ENCODE measurements at places on chromosomes 6 and 20.

GRCh38 chr6:113351173-113351834 lies 505.8 kb upstream of the MARCKS start:
- no peak for DNase-seq

- no peak for DNase-seq
Measured at GRCh38 chr6:147075381-147075780, 128.8 kb upstream of the STXBP5 start.

GRCh38 chr6:150753371-150754064 lies 112.0 kb upstream of the MTHFD1L start:
- DNase-seq, result no peak

DNA sequence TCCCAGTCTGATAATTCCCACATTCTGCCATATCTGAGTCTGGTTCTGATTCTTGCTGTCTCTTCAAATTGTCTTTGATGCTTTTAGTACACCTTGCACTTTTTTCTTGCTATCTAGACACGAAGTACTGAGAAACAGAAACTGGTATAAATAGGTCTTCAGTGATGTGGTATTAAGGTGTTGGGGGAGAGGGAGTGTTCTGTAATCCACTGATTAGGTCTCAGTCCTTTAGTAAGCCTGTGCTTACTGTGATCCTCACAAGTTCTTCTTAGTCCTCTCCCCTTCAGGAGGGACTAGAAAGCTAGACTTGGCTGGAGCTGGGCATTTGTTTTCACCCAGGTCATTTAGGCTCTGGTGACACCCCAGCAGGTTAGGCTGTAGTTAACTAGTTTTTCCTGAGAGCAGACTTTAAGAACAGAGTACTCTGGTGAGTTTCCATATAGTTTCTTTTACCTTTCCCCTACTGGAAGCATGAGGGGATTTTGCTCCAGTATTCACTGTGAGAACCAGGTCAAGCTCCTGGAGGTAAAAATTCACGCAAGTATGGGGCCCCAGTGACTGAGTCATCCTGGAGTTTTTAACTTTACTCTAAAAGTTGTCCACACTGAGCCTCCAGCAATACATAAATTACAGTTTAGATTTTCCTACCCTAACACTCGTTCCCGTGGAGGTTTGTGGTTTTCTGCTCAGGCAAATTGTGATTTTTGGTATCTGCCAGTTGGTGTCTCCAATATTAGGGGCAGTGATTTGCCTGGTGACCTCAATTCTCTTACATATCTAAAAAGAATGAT lies 154.6 kb downstream of the CDKAL1 start:
- no peak for DNase-seq

- DNase-seq, result no peak
Measured at GRCh38 chr6:43977404-43978111, 149.7 kb downstream of the MRPL14 start.

DNA sequence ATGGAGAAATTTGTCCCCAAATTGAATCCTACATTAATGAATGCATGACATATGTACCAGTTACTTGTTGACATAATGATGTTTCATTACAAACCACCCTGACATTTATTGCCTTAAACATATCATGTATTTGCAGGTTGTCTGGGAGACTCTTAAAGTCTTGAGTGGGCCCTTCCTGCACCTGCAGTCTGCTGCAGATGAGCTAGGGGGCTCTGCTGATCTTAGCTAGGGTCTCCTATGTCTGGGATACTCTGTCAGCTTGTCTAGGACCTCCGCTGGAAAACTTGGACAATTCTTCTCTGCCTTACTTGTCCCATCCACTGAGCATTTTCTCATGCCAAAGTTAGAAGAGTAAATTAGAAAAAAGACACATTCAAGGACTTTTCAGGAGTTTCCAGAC lies 581.6 kb downstream of the HAO1 start:
- no peak for DNase-seq

DNA sequence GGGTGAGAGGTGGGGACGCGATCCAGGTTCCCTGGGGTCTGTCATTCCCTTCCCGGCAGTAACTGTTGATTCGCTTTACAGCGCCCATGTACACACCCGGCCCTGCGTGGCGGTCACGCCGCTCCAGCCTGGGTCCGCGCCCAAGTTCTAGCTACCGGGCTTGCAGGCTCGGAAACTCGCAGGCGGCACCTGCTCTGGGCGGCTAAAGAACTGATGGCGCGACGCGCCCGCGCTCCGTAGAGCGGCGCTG lies 1.4 kb upstream of the POU3F2 start:
- no peak for DNase-seq

- DNase-seq, result no peak
Measured at GRCh38 chr6:15297895-15298590, 52.2 kb downstream of the JARID2 start.

DNA sequence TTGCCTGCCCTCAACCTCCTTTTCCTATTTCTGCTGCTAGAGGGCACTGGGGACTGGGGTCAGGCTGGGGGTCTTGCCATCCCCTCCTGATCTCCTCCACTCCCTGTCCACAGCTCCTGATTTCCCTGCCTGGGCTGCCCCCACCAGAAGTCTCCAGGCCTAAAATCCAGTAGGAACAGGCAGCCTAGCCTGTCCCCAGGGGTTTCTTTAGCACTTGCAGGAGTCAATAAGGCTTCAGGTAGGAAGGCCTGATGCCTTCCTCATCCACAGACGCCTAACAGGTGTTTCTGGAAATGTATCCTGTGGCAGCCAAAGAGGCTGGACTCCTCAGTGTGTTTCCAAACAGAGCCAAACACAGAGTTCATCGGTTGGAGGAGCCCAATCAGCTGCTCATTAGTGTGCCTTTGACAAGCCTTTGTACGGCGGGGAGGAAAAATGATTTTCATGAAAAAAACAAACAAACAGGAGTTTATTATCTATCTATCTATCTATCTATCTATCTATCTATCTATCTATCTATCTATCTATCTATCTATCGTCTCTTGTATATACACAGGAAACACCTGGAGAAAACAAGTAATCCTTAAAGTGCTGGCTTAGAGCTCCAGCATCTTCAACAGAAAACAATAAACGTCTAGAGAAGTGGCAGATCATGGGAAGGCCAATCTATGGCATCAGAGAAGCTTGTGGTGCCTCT lies 3.7 kb upstream of the RAET1E start:
- DNase-seq, result no peak

DNA sequence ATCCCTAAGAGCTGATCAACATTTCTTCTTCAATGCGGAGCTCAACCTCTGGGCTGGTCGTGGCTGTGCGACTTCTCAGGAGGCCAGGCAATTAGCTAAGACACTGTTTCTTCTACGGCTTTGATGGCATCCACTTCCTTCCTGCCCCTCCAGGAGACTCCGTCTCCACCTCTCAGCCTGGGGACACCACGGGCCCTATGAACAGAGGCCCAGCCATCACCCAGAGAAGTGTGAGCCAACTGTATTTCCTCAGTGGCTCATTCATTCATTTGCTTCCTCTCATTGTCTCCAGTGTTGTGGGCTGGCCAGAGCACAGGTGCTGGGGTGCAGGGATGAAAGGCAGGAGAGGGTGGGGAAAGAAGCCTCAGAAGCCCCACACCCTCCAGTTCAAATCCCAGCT lies 51.8 kb upstream of the APCDD1L start:
- no peak for DNase-seq

DNA sequence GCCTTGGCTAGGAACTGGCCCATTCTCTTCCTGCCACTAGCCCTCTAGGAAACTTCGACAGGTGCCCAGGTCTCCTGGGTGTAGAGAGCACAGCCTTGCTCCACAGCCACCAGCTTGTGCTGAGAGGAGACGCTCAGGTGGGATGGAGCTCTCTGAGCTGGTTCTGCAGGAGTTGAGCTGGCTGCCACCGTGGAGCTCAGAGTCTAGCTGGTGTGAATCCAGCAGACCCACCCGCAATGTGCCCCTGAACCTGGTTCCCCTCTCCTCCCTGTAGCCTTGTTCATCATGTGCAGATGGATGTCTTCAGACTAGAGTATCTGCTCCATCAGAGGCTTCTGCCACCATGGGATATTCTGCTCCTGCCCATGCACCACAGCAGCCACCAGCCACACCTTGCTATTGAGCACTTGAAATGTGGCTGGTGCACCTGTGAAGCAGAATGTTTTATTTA lies 222.5 kb downstream of the SYNDIG1 start:
- DNase-seq, result no peak

DNA sequence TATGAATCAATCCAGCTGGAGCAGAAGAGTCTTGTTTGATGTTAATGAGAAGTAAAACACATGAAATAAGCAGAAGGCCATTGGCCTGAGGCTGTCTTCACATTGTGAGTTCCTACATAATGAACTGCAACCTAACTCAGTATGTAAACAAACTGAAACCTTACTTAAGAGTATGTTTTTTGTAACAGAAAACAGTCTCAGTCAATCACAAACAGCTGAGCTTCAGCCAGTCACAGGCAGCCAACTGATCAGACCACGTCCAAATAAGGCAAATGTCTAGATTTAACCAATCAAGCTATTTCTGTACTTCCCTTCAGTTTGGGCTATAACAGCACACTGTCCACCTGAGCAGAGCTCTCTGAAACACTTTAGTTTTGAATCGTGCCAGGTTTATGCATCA lies 234.7 kb downstream of the TRDN start:
- no peak for DNase-seq

- DNase-seq, result no peak
Measured at GRCh38 chr6:109485266-109485935, 2.4 kb upstream of the ZBTB24 start.

GRCh38 chr6:167781066-167781767 lies 45.5 kb upstream of the AFDN start:
- no peak for DNase-seq

- DNase-seq, result no peak
Measured at GRCh38 chr6:31750411-31751022, 10.7 kb downstream of the MSH5 start.

GRCh38 chr6:37934276-37934675 lies 114.7 kb downstream of the ZFAND3 start:
- DNase-seq, result no peak

DNA sequence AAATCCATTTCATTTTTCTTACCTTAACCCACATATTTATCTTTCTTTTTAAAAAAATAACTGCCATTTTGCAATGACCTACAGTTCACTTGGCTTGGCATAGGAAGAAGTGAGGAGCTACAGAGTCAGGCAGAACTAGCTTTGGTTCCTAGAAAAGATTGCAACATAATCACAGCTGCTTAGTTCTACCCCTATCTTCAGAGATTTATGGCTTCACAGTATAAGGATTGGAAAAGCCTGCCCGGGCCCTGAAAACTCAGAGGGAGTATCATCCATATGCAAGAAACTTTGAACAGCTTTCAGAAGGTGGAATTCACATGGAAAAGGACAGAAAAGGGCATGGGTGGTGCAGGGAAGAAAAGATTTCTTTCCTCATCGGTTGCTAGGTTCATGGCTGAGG lies 774.3 kb upstream of the CHD6 start:
- DNase-seq, result no peak

GRCh38 chr6:45710304-45710821 lies 305.3 kb downstream of the CLIC5 start:
- DNase-seq, result no peak

GRCh38 chr20:16553101-16553500 lies 20.1 kb downstream of the KIF16B start:
- DNase-seq, result no peak

DNA sequence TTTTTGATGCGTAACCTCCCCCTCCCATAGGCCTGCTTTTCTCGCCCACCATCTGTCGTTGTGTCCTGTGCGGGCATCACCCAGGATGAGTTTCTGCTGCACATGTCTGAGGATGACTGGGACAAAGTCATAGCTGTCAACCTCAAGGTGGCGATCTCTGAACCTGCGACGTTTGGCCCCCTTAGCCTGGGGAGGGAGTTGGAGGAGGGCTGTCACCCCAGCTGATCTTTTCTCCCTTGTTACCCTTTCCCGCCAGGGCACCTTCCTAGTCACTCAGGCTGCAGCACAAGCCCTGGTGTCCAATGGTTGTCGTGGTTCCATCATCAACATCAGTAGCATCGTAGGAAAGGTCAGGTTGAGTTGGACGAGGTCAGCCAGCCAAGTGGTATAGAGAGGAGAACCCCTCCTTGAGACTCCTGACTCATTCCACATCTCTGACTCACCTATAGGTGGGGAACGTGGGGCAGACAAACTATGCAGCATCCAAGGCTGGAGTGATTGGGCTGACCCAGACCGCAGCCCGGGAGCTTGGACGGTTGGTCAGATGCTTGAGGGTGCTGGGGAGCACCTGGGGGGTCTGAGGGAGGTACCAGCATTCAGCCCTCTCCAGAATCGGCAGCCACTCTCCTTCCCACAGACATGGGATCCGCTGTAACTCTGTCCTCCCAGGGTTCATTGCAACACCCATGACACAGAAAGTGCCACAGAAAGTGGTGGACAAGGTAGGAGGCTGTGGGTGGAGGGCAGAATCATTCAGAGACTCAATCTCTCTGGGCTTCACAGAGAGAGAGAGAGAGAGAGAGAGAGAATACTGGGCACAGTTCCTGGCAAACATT lies 954 bp downstream of the HSD17B8 start:
- no peak for DNase-seq

- DNase-seq, result no peak
Measured at GRCh38 chr20:29349836-29350235, 1907.6 kb upstream of the DEFB115 start.

DNA sequence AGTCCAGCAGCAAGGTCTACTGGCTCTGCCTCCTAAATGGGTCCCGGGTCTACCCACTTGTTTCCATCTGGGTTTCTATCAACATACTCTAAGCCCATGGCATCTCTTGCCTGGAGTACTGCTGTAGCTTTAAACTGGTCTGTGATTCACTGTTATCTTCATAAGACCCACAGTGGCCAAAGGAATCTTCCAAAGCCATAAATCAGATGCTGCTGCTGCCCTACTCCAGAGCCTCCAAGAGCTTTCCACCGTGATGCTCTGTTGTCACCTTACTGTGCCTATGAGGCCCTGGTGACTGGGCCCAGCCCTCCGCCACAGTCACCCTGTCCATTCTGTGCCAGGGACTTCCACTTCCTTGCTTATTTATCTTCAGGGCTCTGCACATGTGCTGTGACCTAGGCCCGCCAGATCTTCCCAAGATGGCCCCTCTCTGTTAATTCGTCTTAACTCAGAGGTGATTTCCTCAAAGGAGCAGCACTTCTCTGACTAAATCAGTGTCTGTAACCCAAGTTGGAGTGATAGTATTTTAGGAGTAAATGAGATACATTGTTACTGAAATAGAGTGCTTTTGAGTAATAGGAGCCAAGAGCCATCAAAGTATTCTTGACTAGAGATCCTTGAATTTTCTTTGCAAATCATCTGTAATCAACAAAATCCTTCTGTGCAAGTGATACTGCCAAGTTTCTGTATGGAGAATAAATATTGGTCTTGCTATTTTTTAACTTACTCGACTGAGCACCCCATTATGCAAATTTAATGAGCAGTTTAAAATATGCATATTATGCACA lies 102.5 kb downstream of the PPP1R14C start:
- no peak for DNase-seq

- no peak for DNase-seq
Measured at GRCh38 chr6:35166520-35166919, 25.4 kb upstream of the TCP11 start.

DNA sequence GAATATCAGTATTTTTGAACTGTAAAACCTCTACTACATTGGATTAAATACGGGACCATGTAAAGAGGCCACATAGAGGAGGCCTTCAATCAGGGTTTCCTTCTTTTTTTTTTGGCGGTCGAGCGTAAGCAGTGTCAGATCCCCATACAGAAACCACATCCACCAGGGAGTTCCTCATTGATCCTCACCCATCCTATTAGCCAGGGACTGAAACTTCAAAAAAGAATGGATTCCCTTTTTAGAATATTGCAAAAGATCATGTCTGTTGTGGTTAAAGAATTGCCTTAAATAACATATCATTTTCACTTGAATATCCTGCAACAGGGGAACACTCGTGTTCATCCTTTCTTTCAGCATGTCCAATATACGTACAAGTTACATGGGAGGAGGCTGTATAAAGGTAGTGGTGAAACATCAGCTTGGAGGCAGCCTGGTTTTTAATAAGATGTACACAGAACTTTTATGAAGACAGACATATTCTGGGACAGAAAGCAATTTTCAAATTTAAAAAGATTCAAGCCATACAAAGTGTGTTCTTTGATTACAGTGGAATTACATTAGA lies 96.1 kb downstream of the PPP1R14C start:
- DNase-seq, result no peak

Data from stimulated activated CD4-positive, alpha-beta T cell treated with anti-CD3 and anti-CD28 coated beads, Interleukin-1b, Interleukin-23, amount 100 ng/mL, for 1 hour (primary cell).